Foreskin keratinocyte (primary cell): ENCODE measurements at places on chromosomes 7 and 10. TPM values are rescaled to one million over a fixed set of nuclear protein-coding genes. Genes with fewer than 3 reads are reported as not detected.

- DNase-seq: no peak
These were observed 22.7 kb upstream of the IKZF1 start for GRCh38 chr7:50281680-50282445.

DNA sequence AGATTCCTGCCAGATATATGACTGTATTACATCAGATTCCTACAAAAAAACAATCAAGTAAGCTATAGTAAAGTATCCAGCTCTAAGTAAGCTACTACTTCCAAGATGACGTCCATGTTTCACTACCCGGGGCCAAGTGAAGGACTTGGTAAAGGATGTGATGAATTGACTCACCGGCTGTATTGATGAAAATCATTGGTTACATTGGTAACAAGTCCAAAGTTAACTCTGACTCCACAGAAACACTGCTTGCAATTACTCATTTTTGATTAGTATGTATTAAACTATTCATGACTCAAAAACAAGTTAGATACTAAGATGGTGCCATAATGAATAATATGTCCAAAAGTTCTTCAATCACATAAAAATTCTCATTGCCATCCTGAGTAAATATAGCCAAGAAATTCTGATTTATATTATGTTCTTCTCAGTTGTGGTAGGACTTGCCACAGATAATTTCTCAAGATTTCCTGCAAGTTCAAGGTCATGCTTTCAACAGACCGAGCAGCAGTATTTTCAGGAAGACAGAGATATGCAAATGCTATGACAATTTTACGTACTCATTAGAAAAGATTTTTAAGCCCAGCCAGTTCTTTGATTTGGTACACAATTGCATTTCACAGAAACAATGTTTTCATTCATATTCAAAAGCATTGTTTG, 12.6 kb upstream of the DNAJC1 start:
- peak; percentile 20 for DNase-seq

DNA sequence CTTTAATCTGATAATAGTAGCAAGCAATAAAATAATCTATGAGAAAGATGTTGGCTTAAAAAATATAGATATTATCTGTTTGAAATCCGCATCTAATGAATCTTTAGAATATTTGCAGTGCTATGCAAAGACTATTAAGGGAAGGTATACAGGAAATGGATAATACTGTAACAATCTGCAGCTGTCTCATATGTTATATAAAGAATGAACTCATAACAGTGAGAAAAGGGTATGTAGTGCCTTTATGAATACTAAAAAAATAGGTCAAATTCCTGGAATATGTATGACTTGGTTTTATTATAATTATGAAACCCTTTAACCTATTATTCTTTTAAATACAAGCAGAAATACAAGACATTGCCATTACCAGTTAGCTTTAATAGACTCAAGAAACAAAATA, 105.1 kb upstream of the GPR22 start:
- no peak for DNase-seq

DNA sequence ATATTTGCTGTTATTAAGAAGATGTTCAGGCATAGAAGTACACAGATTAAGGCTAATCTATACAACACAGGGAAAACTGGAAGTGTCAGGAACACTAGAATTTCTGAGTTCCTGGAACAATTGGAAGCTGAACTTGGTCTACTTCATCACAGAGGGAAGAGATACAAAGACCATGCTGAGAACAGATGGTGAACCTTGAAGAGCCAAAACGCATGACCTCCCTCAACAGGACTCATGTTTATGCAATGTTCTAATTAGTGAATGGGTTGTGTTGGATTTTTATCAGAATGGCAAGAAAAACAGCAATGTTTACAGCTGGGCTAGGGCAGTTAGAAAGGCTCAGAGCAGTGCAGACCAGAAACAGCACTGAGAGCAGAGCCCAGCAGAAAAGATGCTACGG, 94.9 kb downstream of the SFMBT2 start:
- DNase-seq: no peak

GRCh38 chr7:19009241-19009935, 108.0 kb downstream of the TWIST1 start:
- peak; percentile 60 for DNase-seq

DNA sequence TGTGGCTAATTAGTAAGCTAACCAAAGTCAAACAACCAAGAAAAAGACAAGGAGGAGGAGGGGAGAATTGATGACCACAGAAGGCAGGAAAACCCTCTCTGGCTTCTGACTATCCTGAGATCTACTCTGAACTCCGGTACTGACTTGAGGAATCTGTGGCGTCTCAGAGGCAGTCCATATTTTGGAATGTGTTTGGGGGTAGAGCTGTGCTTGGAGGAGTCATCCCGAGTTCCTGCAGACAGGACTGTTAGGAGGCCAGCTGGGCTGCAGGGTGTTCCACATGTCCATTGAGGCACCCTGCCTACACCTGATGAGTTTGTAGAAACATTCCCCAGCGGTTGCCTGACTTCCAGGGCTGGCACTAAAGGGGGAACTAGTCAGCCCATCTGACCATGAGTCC, 91.6 kb downstream of the PLCE1 start:
- DNase-seq: no peak

- no peak for DNase-seq
These were observed 2.4 kb downstream of the HECTD2 start for GRCh38 chr10:91412354-91413087.

DNA sequence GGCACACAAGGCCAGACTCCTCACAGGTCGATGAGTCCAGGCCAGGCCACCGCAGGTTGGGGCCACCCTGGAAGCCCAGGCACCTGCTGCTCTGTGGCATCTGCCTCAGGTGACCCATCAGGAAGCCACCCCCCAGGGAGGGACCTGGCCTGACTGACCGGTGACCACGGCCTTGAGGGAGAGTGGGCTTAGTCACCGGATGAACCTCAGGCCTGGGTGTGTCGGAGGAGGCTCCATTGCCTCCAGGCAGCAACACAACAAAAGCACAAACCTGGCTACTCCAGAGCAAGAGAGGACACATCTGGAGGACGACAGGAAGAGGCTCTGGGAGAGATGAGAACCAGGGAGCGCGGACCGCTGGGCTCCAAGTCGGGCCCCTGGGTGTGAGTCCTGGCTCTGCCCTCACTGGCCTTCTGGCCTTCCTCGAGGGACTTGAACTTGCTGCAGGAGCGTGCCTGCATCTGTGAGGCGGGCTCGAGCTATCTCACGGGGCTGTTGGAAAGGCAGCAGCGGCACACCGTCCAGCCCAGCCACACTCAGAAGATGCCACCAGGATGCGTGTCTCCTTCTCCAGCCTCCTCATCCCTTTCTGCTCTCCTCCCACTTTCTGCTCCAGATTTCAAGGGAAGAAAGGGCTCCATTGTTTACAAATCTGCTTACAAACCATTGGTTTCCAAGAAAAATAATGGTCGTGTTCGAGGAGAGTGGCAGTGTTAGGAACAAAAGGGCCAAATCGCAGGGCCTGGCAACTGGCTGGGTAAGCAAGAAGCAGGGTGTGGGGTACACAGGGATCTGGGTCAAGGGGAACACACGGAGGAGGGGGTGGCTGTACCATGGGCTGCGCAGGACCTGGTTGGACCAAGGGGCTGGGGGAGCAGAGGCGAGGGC, 152.9 kb downstream of the ADAM12 start:
- DNase-seq: no peak

DNA sequence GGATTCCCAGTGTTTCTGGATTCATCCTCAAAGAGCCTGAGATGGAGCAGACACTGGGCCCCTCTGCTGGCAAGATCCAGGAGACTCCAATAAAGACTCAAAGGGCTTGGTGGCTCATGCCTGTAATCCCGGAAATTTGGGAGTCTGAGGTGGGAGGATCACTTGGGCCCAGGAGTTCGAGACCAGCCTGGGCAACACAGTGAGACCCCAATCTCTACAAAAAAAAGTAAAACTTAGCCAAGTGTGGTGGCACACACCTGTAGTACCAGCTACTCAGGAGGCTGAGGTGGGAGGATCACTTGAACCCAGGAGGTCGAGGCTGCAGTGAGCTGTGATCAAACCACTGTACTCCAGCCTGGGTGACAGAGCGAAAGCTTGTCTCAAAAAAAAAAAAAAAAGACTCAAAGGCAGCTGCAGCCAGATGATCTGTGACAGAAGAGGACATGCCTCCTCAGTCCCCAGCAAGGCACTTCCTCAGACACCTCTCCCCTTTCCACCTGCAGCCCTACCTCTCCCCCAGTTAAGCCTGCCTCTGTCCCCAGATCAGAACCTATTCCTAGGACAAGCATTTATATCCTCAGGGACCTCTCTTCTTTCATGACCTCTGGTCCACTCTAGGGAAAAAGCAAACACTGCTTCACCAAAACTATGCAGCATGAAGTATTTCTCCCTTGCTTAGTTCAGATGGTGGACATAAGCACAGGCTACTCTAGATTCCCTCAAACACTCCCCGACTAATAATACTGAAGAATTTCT, 27.9 kb downstream of the PDLIM1 start:
- DNase-seq: no peak

DNA sequence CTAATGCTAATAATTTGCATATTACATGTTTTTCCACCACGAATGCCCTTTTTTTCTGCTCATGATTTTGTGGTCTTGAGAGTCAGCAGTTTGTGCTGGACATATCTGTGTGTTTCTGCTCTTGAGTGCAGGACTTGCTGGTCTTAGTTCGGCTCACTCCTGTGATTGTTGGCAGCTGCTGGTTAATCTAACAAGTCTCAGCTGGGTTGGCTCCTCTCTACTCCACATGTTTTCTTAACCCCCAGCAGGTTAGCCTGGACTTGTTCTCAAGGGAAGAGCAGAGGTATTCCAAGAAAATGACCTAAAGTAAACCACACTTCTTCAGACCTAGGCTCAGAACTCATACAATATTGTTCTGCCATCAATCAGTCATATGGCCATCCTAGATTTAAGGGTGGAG, 1238.9 kb downstream of the XPNPEP1 start:
- DNase-seq: no peak

DNA sequence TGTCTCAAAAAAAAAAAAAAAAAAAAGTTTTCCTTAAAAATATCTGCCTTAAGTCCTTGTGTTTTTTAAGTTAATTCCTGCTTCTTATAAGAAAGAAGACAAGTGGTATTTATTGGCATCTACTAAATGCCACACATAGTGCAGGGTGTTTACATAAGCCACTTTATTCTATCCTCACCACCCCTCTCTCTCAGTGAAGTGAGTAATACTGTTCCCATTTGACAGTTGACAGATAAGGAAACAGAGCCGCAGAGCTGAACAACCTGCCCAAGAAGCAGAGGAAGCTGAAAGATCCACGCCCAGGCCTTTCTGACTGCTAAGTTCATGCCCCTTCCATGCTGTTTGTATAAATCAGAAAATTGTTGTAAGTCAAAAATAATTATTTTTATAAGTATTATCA, 54.1 kb downstream of the ABLIM1 start:
- DNase-seq: no peak

DNA sequence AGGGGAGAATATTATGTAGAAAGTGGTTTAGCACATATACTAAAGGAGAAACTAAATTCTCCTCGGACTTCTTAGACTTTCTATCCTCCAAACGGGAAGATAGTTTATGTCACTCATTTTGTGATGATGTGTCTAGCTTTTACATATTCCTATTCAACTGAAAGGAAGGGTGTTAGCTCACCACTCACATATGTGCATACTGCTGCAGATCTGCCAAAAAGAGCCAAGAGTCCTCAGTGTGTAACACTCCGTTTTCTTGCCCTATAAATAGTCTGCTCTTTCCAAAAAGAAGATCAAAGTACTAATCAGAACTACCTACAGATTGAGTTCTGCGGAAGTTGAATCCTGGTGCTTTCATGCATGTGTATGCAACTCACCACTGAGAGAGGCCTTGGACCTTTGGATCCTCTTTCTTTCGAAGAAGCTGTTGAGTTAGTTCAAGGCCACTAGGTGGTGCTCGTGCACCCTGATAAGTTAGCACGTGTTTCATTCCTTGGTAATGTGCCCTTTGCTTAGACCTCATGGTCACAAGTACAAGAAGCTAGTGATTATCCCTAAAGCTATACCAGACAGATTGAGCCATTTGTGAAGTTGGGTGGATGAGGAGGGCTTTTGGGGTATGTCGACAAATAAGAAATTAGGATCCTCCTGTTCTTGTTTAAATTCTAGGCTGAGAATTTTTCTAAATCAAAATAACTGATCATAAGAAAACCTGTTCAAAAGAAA, 14.1 kb downstream of the YAE1 start:
- peak; percentile 51 for DNase-seq

DNA sequence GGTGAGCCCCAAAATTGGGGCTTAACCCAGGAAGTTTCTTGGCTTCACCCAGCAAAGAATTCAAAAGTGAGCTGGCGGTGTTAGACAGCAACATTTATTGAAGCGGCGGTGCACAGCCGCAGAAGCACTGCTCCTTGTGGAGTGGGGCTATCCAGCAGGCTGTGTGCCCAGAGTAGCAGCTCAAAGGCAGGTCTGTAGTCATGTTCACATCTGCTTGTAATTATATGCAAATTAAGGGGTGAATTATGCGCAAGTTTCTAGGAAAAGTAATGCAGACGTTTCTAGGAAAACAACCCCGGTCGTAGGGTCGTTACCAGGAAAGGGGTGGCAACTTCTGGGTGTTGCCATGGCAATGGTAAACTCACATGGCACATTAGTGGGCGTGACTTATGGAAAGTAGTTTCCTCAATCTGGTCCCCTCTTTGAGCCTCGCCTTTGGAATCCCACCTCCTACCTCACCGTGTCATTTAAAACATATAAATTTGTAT, 13.7 kb upstream of the KBTBD2 start:
- DNase-seq: peak; percentile 90

Gene STEAP4
- 0.03 and 0.04 TPM in 2 replicates for total RNA-seq

Gene SRRM3
- 0.92 and 1.2 TPM in 2 replicates for total RNA-seq

Gene CALML5
- 2.4 and 65.7 TPM in 2 replicates for total RNA-seq

Gene ELAPOR2
- total RNA-seq: 2.8 and 3.7 TPM in 2 replicates

- DNase-seq: no peak
These were observed 90.1 kb downstream of the GRM3 start for GRCh38 chr7:86733783-86734182.

DNA sequence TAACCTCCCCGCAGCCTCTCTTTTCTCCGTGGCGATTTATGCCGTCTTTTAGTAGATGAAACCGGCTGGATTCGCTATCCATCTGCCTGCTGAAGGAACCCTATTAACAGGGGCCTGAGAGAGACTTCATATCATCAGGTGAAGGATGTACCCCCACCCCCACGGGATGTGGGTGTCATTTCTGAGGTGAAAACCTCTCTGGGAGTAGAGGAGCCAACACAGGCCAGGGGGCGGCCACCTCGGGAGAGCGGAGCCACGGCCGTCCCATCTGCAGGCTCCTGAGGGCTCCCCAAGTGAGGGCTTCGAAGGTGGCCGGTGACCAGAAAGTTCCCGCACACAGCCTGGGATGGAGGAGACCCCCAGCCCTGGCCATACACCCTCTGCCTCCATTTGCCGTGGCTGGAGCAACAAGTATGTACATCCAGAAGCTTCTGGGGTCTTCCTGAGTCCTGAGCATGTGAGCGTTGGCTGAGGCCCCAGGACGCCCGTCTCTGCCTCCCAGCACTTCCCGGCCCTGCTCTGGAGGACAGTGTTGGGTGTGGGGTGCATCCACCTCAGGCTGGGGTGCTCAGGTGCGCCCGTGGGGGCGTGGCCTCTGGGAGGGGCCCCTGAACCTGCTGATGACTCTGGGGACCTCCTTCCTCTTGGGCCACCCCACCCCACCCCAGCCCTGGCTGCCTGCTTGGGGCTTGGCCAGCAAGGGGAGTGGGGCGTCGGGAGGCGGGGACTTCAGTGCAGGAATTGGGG, 84.7 kb downstream of the NKX6-2 start:
- DNase-seq: no peak

GRCh38 chr7:21173436-21173835, 254.4 kb upstream of the SP4 start:
- no peak for DNase-seq
